ENCODE measurements at places on chromosomes 7 and 10.

DNA sequence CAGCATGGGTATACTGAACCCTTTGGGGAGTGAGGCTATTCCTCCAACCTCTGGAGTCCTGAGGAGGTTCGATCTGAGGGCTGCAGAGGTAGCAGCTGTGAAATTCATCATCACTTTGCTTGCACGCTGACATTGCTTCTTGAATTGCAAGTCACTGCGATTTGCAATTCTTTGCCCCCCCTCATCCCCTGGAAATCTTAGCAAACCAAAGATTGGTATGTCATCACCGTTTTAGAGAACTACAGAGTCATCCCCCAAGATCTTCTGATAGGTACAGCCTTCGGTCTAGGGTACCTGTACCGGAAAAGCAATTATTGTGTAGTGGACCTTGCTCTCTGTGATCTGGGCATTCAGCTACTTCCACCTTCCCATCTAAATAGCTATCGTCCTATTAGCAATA lies 192.6 kb downstream of the KLF6 start:
- DNase-seq: no peak

- no peak for DNase-seq
Observed at GRCh38 chr10:4708123-4708759, 117.8 kb upstream of the AKR1E2 start.

DNA sequence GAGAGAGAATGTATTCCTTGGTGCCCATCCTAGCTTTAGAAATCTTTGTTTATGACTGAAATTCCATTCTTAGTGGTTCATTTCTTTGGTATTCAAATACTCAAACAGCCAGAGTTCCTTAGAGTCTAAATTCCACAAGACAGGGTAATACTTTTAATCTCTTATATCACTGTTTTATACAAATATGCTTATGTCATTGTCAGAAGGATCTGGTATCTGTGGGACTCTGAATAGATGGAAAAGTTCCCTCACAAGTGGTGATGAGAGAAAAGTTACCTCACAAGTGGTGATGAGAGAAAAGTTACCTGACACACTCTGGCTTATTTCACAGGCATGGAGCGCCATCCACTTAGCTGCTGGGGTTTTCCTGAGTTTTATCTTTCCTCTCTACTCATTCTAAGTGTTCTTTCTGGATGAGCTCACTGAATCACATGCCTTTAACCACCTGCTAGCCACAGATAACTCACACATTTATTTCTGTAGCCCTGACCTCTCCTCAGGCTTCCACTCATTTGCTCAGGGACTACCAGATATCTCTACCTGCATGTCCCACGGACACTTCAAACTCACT lies 784.0 kb downstream of the SUGCT start:
- DNase-seq: peak; percentile 28

GRCh38 chr7:78493401-78493800 lies 694.8 kb downstream of the PHTF2 start:
- DNase-seq: no peak

- no peak for DNase-seq
Observed at GRCh38 chr7:45130910-45131309, 19.4 kb upstream of the TBRG4 start.

DNA sequence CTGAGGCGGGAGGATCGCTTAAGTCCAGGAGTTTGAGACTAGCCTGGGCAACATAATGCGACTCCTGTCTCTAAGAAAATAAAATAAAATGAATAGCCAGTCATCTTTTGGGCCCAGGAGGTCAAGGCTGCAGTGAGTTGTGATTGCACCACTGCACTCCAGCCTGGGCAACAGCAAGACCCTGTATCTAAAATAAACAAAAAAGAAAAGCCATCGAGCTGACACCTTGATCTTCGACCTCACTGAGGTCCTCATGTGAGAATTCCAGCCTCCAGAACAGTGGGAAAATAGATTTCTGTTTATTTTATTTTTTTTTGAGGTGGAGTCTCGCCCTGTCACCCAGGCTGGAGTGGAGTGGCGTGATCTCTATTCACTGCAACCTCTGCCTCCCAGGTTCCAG lies 301.5 kb upstream of the GALNT17 start:
- no peak for DNase-seq

GRCh38 chr10:77626266-77626935 lies 11.2 kb downstream of the KCNMA1 start:
- DNase-seq: no peak

- DNase-seq: no peak
Observed at GRCh38 chr10:23568996-23569395, 130.1 kb downstream of the OTUD1 start.

DNA sequence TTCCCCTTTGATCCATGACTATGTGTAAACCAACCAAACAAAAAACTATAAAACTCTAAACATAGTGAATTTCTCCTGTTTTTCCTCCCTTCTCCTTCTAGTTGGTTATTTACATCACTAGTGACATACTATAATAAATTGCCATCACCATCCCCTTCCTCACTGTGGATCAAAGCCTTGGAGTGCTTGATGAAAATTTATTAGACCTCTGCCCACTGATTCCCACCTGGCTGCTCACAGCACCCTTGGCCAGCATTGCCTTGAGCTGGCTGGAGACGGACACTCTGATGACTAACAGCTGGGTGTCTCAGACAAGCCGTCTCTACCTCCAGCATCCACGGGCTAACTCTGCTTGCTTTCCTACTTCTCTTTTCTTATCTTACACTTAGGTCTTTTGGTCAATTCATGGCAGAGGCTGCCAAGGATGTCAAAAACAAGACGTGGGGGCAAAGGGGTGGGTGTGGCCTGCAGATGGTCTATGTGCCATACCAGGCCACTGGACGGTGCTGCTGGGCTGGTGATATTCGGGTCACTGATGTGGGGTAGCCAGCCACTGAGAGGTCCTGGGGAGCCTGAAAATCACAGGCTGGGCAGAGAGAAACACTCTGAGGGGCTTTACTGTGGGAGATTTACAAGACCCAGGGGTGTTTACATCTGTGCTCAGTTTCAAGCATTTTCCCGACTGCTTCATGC lies 207.8 kb downstream of the TAX1BP1 start:
- no peak for DNase-seq

Measured in stromal cell of bone marrow (primary cell).